NCI-H146 (cell line): ENCODE measurements at places on chromosomes 12 and 14.

DNA sequence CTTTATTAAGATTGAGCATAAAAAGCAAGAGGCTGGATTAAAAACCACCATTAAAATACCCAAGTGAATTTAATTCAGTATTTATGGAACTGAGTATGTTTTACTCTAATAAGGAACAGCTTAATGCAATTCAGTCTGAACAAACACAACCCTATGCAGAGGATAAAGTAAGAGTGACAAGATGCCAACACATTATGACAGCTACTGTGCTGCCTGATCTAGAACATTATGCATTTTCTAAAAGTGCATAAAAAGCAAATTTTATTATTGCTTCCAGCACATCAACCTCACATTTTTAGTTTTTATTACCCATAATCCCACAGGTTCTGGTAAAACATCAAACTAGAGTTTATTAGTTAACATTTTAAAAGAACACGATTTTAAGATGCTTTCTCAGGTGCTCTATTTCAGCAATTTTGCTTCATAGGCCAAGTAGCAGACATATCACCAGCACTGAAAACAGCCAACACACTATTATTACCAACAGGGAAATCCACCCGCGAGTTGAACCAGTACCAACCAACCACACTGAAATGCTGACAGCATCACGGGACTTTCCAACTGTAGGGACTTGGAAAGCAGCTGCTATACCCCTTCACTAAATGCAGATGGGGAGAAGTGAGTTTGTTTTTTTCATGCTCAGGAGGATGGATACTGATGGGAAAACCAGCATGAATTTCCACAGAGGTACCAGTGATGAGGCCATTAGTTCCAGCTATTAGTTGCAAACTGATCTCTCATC is 372.1 kb downstream of the KCNH5 start:
- no peak for DNase-seq

DNA sequence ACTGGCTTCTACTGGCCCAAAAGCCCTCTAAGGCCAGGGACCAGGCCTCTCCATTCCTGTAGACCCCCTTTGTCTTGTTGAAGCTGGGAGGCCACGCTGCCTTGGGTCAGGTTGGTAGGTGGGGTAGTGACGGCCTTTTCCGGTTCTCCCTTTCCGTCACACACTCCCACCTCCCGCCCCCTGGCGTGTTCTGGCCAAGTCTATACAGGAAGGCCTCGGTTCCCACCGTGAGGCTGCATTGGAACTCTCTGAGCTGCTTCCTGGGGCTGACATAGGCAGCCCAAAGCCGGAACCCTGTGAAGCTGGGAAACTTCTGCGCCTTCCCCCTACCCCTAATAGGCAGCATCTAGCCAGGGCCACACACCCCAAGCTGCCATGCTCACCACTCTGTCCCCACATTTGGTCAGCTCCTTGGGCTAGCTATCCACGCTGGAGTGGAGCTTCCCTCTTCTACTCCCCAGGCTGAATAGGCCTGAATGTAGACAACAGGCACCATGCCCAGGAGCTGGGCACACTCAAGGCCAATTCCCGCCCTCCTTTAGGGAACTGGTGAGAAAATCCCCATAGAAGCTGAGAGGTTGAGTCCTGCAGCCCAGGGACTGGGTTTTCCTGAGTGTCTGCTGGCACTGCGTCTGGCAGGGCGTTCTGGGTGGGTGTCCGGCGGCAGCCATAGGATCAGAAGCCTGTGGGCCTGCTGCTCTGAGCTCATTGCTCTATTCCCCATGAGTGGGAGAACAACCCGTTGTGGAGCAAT is 35.7 kb downstream of the RIN3 start:
- DNase-seq, result no peak

GRCh38 chr14:34229140-34229539 is 232.9 kb downstream of the SPTSSA start:
- no peak for DNase-seq

DNA sequence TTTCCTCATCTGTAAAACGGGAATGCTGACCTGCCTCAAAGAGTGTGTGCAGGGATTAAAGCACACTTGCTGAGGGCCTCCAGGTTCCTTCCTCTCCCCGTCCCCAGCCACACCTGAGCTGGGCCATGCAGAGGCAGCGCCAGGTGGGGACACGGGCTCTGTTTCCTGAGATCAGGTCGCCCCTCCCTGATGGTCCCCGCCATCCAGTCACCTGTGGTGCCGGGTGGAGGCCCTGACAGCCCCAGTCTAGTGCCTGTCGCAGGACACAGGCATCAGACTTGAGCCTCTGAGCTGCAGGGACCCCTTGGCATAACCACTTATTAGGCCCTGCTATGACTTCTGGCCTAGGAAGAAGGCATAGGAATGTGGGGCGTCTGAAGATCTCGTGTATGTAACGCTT is 12.5 kb downstream of the CHGA start:
- no peak for DNase-seq
